ENCODE measurements at places on chromosomes 16 and 17.

DNA sequence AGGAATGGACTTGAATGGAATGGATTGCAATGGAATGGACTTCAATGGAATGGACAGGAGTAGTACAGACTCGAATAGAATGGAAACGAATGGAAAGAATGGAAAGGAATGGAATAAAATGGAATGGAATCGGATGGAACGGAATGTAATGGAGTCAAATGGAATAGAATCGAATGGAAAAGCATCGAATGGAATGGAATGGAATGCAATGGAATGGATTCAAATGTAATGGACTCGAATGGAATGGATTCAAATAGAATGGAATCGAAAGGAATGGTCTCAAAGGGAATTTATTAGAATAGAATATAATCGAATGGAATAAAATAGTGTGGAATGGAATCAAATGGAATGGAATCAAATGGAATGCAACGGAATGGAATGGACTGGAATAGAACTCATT, 484.9 kb upstream of the WSB1 start:
- no peak for DNase-seq

DNA sequence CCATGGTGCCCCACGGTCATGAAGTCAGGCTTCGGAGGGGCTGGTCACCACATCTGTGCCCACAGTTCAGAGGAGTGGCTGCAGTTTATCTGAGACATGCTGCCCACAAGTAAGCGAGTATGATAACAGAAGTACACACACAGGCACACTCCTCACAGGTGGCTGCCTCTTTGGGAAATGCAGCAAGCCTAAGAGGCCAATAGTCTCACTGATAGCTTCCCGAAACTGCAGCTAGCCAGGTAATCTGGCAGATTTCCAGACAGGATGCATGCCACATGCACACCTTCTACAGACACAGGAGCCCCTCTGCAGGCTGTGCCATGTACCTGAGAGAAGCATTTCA, 12.6 kb upstream of the GFOD2 start:
- DNase-seq = no peak

GRCh38 chr16:67246081-67246755, 1.1 kb downstream of the FHOD1 start:
- peak; percentile 90 for DNase-seq

DNA sequence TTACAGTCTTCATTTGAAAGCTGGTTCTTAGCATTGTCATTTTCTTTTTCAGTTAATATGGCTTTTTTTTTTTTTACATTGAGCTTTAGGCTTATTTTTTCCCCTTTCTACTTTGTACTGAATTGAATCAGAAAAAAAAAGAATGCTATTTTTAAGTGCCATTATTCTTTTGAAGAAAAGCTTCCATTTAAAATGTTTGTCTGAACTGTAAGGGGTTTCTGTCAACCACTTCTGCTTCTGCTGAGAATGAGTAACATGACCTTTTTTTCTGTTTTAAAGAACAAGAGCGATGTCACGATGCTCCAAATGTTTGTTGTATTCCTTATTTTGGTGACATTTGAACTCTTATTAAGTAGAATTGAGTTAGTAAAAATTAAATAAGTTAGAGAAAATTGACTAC, 50.0 kb downstream of the MRTFB start:
- no peak for DNase-seq

- no peak for DNase-seq
These were observed 401.6 kb downstream of the NPIPA7 start for GRCh38 chr16:16780588-16780987.

GRCh38 chr16:68227850-68228553, 7.9 kb downstream of the ESRP2 start:
- DNase-seq = no peak

- peak; percentile 48 for DNase-seq
These were observed 48.9 kb upstream of the LHX1 start for GRCh38 chr17:36888236-36888951.

DNA sequence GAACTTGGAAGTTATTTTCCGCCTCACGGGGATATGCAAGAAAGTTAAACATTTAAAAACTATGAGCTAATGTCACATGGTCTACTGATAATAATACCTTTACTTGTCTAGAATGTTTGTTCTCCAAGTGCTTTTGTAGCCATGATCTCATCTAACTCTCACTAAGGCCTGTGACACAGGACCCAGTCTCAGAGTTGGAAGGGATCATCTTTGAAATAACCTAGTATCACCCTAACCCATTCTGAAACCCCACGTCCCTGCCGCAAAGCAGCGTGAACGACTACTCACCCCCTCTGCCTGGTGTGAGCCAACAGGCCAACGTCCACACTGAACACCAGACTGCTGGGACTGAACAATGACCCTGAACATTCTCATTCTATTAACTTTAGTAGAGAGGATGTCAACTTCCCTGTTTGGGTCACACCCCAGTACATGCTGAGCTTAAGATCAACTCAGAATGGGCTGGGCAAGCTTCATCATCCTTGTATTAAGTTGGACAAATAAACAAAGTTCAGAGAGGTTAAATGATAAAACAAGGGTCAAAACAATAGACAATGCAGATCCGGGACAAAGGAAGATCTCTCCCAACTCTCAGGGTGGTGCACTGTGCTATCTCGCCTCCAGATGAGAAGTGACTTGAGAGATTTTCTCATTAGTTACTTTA, 54.8 kb upstream of the BCAR1 start:
- DNase-seq = no peak

DNA sequence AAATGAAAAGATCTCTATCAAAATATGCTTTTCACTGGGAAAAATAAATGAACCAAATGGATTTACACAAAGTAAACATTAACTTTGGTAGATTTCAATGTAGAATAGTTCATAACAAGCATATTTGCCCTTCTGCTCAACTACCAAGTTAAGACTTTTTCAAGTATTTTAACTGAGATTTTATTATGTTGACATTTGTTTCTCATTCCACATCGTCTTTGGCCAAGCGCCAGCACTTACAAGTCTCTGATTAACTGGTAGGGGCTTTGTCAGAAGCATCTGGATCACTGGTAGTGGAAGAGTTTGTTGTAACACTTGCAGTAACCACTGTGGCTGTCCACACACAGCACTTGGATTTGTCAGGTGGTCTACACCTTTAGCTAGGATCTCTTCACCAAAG, 22.9 kb downstream of the SLFN12L start:
- DNase-seq = no peak

- no peak for DNase-seq
These were observed 22.2 kb downstream of the MMP15 start for GRCh38 chr16:58047557-58048348.

DNA sequence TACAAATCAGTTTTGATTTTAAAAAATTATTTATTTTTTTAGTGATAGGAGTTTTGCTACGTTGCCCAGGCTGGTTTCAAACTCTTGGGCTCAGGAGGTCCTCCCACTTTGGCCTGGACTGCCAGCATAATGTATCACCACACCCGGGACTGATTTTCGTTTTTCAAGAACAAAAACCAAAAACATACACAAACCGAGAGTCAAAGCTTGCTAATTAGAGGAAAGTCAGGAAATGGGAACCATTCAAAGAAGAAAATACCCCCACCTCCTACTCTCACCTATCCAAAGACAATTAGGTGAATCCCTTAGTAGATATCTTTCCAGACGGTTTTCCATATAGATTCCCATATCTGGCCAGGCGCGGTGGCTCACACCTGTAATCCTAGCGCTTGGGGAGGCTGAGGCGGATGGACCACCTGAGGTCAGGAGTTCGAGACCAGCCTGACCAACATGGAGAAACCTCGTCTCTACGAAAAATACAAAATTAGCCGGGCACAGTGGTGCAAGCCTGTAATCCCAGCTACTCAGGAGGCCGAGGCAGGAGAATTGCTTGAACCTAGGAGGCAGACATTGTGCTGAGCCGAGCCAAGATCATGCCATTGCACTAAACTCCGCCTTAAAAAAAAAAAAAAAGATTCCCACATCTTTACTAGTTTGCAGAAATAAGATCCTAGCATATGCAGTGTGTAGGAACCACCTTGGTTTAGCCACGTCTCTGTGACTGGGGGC, 883 bp upstream of the SPN start:
- DNase-seq = no peak

DNA sequence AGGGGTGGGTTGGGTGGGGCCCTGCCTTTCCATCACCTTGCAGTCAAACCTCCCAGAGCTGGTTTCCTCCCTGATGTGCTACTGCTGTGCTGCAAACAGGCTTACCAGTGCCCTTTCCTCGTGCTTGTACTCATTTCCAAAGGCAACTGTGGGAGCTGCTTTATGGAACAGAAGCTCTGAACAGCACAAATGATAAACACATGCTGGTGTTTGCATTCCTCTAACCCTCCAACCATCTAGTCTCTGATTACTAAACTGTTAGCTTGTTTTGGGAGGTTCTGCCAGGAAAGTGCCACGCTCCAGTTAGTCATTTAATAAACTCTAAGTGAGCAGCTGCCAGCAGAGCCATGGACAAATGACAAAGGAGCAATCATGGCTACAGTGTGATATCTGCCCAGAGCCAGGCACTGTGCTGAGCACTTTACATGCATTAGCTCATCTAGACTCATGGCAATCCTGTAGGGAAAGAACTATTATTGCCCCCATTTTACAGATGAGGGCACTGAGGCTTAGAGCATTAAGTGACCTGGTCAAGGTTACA, 110.4 kb downstream of the VAT1L start:
- DNase-seq = no peak

DNA sequence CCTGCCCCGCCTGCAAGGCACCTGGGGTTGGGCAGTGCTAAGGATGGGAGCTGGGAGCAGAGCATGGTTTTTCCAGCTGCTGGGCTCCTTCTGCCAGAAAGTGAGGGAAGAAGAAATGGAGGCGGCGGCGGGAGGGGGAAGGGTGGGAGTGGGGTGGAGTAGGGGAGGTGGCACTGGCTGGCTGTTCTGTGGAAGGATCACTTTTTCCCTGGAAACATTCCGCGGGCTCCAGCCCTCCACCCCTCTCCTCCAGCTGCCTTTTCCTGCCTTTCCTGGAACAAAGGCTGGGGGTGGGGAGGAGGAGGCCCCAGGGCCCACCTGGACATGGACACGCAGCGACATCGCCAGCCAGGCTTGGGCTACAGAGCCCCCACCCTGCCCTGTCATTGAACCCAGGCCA, 41.1 kb downstream of the CFAP20 start:
- DNase-seq = peak; percentile 78

GRCh38 chr17:2418572-2418971, 17.7 kb upstream of the MNT start:
- DNase-seq = no peak

DNA sequence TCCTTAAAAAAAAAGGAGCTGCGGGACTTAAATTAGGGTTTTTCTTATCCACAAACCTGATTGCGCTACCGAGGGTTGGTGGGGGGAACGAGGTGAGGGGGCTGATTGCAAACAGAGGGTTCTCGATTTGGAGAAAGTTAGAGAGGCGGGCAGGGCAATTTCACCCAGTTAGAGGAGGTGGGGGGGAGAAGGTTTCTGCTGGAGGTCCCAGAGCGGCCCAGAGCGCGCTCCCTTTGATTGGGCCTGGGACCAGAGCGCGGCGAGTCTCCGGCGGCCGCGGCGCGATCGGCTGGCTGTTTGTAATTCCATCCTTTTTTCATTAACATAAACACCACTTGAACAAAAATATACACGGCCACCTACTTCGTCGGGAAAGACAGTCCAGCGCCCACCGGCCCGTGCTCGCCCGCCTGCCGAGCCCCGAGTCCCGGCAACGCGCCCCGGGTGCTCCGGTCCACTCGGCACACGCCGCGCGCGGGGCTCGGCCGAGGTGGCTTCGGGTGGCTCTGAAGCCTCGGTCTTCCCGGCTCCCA, 13.3 kb upstream of the FOXF1 start:
- DNase-seq = no peak

DNA sequence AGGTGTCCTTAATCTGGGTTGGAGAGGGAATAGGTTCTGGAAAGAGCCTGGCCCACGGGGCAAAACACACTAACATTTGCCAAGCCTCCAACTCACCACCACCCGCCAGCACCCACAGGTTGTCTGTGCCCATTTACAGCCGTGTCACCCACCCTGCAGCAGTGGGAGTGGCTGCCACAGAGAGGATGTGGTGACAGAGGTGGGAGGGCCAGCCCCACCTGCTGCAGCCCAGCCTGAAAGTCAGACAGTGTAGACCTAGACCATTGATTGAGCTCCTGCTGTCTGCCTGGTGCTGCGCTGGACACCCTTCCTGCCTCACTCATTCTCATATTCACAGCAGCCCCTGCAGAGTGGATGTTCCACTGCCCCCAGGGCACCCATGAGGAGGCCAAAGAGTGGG, 44.7 kb downstream of the IL21R start:
- DNase-seq = peak; percentile 8

GRCh38 chr16:71357681-71358080, 842 bp upstream of the CALB2 start:
- DNase-seq = no peak

GRCh38 chr17:63430223-63430622, 15.9 kb downstream of the CYB561 start:
- DNase-seq = no peak

DNA sequence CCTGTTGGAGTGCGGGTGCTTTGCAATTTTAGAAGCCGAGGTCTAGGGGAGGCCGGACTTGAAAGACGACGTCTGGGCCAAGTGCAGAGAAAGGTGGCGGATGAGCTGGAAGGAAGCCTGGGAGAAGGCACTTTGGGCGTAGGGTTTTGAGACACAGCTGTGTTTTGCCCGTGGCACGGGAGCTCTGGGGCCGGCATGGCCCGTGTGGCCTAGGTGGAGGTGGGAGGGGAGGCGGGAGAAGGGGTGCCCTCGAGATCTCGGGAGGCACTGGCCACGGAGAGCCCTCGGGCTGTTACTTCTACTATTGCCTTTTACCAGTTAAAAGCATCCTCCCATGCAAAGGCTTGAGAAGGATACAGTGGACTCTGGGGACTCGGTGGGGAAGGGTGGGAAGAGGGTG, 161.9 kb downstream of the FOXL1 start:
- DNase-seq = no peak

- DNase-seq = peak; percentile 25
These were observed 5.9 kb upstream of the AATK start for GRCh38 chr17:81171941-81172340.

DNA sequence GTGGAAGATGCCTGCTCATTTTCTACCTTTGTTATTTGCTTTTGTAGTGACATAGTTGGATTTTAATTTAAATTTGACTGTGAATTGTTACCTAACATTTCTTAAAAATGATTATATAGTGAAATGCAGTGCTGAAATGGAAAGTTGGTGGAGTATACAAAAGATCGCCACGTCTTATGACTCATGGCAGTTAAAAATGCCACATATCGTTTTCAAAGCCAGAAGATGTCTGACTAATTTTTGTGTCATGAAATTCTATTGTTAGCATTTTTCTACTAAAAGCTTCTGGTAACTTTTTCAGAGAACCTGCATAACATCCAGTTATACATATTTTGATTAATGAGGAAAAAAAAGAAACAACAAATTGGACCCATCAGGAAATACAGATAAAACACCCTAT, 20.6 kb downstream of the MAP2K4 start:
- DNase-seq = no peak

GRCh38 chr17:41751288-41751687, 16.8 kb upstream of the HAP1 start:
- DNase-seq = no peak

DNA sequence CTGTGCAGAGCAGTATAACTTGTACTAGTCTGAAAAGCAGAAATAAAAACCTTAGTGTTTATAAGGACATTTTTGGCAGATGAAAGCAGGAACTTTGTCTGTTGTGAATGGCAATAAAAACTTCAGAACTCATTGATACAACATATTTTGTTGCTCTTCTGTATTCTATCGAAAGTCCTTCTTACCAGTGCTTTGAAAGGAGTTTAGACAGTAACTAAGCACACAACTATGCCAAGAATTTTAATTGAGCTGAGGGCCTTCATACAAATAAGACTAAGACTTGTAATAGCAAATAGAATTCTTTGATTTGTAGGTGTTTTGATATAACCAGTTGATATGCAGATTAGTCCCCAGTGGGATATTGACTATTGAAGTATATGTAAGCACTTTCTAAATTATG, 308.4 kb downstream of the ZFHX3 start:
- DNase-seq = no peak

- no peak for DNase-seq
These were observed 96.0 kb downstream of the NXN start for GRCh38 chr17:883586-883962.

All from left hindlimb (tissue), 1 donor.